Stimulated activated CD4-positive, alpha-beta T cell treated with anti-CD3 and anti-CD28 coated beads, Interleukin-1b, Interleukin-23, amount 100 ng/mL, for 1 hour (primary cell): ENCODE measurements at places on chromosomes 11 and 22.

GRCh38 chr22:39214383-39215069 lies 30.3 kb downstream of the PDGFB start:
- no peak for DNase-seq

GRCh38 chr11:111457731-111458368 lies 54.3 kb downstream of the BTG4 start:
- DNase-seq, result no peak

GRCh38 chr11:7690648-7691047 lies 15.6 kb downstream of the OVCH2 start:
- DNase-seq, result no peak

GRCh38 chr11:82754410-82754809 lies 20.7 kb upstream of the FAM181B start:
- no peak for DNase-seq

DNA sequence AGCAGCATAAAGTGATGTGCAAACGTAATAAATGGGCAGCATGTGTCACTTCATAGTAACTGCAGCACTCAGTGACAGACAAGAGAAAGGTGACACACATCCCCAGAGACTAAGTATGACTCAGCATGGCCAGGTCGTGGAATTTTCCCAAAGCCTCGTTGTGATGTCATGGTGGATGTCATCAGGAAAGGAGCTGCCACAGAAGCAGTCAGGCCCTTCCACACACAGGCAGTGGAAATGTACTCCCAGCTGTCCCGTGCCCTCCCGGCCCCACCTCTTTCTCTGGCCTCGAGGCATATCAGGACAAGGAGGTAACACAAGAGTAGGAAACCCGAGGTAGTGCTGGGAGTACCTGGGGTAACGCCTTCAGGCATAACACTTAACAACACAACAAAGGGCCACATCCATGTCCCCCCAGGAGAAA lies 8.1 kb downstream of the PC start:
- DNase-seq, result no peak

GRCh38 chr22:41532908-41533825 lies 11.1 kb downstream of the POLR3H start:
- DNase-seq, result peak; percentile 40

DNA sequence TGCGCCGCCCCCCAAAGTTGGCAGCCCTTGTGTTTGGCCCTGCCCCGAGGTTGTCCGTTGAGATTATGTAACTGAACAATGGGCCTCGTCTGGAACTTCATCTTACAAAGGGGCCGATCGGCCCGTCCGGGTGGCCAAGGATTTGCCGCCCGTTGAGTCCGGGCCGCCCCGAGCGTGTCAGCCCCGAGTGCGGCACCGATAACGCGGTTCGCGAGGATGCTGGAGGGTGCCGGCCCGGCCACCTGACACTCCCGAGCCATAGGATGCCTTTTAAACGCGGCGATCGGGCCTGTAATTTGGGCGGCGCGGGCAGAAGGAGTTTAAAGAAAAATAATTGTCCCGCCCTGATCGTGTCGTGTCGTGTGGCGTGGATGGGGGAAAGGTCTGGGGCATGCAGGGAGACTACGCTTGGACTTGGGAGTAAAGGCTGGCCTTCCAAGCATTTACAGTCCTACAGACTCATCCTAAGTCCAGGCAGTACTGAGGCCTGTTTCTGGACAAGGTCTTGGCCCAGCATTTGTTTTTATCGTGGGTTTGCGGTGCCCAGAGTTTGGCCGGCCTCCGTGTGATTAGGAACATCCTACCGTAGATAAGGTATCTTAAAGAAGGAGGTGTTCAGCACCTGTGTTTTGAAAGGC lies 1.3 kb downstream of the WEE1 start:
- no peak for DNase-seq

DNA sequence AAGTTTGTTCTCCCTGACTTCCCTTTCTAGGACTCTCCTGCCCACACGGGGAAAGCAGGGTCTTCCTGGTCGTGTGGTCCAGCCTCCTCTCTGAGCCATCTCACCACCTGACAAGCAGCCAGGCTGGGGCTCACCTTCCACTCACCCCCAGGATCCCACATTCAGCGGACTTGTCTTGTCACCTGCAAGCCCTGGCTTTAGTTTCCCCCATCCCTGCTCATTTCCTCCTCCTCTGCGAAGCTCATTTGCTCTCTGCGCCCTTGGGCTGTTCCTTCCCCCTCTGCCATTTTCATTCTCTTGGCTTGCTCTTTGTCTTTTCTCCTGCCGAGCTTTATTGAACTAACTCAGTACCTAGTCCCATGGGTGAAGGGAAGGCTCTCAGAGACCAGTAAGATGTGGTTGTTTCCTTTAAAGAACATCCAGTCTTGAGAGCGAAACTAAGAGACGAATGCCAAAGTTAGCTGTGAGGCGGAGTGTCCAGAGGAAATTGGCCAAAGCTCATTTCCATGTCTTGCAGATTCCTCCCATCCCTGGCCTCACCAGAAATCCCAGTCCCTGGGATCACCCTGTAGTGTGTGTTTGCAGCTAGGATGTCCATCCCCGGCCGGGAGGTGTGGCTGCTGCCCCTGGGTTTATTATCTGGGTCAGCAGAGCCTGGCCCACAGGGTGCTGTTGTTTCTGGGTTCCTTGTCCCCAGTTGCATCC lies 2.0 kb downstream of the ST14 start:
- no peak for DNase-seq

DNA sequence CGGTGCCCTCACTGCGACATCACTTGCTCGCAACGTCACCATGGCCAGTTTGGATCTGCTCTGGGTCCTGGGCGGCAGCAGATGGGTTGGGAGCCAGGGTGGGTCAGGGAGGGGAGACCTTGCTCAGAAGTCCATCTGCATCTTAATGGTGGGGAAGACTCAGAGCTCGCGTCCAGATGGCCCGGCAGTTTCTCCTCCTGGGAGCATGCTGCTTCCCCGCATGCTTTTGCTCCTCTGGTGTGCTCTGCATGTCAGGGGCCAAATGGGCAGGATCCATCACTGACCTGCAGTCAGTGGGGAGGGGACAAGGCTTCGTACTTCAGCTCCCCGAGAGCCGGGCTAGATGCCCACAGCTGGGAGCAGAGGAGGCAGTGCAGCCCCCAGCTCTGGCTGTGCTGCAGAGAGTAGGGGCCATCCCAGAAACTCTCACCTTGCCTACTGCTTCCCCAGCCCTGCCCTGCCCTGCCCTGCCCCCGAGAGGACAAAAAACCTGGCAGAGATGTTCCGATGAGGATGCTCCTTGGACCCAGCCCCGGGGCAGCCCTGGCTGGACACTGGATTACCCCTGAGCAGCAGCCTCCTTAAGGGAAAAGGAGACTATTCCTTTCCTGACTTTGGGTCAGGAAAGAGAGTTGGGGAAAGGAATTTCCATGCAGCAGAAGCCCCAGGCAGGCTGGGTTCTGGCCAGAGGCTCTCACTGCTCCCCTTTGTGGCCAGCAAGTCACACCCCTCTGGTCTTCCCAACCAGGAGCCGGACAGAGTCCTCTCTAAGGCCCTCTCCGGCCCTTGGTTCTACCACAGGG lies 149.9 kb downstream of the PKNOX2 start:
- DNase-seq, result no peak

- no peak for DNase-seq
These were observed 130.5 kb upstream of the C11orf58 start for GRCh38 chr11:16607675-16608644.

- DNase-seq, result no peak
These were observed 68.4 kb downstream of the CACNA1I start for GRCh38 chr22:39638958-39639357.

- DNase-seq, result no peak
These were observed 27.0 kb downstream of the ADA2 start for GRCh38 chr22:17192186-17192585.

GRCh38 chr11:821512-822371 lies 3.0 kb downstream of the PNPLA2 start:
- DNase-seq, result no peak

DNA sequence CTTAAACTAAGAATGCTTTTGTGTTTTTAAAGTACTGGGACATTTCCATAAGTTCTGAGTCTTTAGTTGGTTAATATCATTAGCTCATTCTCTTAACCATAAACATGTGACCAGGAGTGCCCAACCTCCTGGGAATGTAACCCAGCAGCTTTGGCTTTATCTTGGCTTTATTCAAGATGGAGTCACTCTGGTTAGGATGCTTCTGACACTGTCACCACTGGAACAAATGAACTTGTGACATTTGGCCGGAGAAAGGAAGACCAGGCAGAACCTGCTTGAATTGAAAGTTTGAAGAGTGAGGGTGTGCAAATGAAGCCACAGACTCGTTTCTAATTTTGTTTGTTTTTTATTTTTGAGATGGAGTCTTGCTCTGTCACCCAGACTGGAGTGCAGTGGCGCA lies 54.6 kb downstream of the OSBP2 start:
- no peak for DNase-seq

- no peak for DNase-seq
These were observed 658 bp downstream of the STIP1 start for GRCh38 chr11:64186492-64187165.

- DNase-seq, result no peak
These were observed at the start of gene TENM4 for GRCh38 chr11:79440571-79441460. Gene TENM4, minus strand, starts transcription at chr11:79441030. Its CDS starts 371,086 bp downstream, at chr11:79069944.

DNA sequence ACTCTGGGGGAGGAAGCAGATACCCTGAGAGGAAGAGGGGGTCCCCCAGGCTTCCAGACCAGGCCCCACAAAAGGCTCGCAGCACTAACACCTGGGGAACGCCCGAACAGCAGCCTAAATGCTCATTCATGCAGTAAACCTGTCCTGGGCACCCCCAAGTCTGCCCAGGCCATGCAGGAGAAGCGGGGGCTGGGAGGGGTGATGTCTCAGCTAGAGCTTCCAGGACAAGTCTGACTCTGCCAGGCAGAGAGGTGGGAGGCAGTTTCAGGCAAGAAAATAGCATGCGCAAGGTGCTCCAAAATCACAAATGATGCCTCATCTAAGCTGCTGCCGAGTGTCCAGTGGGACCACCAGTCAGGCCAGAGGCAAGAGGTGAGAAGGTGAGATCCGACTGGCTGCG lies 14.6 kb downstream of the CABP7 start:
- no peak for DNase-seq

GRCh38 chr11:125773516-125773915 lies 5.1 kb downstream of the PATE2 start:
- DNase-seq, result no peak

DNA sequence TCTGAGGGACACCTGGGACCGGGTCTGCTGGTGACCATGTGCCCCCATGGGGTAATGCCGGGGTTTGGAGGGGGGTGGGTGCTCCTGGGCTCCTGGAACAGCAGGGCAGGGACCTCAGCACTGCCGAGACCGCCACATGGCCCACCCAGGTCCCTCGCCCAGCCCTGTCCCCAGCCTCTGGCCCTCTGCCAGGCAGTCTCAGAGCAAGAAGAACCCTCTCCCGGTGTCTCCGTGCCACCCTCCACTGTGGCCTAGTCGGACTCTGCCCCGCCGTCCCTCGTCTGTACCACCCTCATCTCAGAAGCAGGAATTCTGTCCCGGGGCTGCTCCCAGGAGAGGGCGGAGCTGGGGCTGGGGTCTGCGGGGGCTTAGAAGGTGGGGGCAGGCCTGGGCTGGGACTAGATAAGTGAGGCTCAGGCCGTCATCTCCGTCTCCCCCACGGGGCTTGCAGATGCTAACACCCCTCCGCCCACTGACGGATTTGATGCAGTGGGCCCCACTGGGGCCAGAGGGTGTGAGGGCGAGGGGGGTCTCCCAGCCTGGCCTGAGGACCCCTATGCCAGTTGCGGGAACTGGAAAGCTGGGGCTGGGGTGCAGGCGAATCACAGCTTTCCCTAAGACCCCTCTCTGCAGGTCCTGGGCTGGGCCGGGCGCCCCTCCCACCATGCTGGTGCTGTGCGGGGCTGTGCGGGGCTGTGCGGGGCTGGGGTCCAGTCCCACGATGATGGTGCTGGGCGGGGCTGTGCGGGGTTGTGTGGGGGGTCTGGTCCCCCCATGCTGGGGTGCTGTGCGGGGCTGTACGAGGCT lies 1.1 kb downstream of the MUC5AC start:
- no peak for DNase-seq

DNA sequence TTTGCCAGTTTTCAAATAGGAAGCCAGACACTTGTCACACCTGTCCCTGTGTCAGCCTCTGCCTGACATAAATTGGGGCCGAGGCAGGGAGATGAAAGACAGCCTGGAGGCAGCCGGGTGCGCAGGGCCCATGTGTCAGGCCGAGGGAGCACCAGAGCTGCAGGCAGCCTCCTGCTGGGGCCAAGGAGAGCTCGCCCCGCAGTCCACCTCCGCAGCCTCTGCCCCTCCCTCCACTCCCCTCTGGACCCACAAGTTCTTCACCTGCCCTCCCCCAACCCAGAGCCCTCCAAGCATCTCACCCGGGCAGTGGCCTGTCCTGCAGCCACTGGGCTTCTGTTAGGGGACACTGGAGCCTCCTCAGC lies 8.8 kb downstream of the RTN4R start:
- DNase-seq, result no peak

DNA sequence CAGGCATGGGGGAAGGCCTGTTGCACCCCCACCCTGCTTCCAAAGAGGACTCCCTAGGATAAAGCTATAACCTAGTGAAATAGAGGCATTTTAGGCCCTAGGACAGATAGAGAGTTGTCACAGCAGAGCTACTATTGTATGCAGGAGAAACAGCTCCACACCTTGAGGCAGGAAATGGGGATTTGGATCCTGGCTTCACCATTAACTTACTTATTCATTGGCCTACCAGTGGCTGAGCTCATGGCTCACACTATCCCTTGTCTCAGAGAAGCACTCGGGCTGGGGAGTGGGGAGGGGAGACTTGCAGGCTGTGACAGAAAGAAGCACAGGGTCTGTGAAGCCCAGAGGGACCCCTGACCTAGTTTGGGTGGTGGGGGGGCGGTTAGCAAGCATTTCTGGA lies 999 bp upstream of the PDE2A start:
- no peak for DNase-seq

DNA sequence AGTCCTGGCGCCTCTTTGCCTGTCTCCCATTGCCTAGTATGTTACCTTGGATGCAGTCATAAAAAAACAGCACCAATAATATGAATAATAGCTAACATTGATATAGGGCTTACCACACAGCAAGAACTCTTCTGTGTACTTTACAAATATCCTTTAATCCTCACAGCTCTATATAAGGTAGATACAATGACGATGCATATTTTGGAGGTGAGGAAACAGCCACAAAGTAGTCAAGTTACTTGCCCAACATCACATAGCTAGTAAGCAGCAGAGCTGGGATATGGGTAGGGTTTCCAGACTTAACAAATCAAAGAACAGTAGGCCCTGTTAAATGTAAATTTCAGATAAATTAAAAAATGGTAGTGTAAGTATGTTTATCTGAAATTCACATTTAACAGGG lies 128.8 kb downstream of the ST3GAL4 start:
- no peak for DNase-seq
